ENCODE measurements at places on chromosomes 2 and 18.
A peak's percentile ranks its signal among the peaks of the same experiment; 100 is the strongest.

DNA sequence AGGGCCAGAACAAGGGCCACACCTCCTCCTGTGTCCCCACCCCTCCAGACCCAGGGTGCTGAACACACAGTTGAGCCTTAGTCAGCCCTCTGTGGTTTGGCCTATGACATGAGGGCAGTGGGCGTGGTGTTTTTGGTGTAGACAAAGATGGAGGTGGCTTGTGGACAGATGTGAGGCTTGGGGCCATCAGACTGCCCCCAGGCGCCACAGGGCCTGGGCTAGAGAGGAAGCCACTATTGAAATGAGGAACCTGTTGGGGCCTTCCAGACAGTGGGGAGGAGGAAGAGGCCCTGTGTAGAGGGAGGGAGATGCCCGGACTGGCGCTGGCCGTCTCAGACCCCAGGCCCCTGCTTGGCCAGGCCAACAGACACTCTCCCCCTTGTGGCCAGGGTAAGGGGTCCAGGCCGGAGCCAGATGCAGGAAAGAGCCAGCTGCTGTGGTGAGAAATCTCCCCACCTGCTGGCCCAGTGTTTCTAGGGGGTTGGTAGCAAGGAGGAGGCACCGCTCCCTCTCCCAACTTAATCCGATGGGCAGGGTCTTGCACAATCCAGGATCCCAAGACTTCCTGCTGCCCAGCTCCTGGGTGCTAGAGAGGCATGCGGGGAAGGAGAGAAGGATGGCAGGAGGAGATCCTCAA, 53.8 kb downstream of the SMAD7 start:
- DNase-seq, result peak; percentile 21

DNA sequence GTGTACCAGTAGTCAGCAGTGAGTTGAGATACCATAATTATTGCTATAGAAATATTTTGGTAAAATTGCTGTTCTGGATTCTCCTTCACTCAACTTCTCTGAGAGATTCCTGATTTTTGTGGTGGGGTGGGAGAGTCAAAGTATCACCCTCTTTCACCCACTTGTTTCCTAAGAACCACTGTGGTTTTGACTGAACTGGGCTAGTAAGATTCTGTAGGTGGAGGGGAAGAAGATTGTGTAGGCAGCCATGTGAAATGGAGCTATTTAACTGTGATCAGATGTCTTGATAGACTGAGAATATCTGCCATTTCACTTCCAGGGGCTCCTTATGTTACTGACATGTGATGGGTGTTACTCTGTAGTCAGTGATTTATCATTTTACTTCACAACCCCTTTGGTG, 45.3 kb downstream of the BIRC6 start:
- no peak for DNase-seq

DNA sequence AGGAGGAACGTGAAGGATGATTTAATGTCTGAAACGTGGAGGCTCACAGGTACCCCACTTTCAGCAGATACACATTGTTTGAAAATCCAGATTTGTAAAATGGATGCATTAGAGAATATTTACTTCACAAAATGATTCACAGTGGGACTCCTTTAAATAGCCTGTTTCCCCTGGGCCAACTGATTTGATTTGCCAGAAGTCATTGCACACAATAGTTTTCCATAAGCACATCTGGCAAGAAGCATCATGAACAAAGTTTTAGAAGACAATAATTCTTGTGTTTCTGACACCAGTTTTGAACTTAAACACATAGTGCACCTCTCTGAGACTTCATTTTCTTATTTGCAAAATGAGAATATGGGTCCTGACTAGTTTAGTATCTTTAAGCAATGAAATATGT, 451.4 kb upstream of the SLC14A2 start:
- DNase-seq, result peak; percentile 13

GRCh38 chr2:201699416-201699815, 972 bp upstream of the MPP4 start:
- peak; percentile 2 for DNase-seq

DNA sequence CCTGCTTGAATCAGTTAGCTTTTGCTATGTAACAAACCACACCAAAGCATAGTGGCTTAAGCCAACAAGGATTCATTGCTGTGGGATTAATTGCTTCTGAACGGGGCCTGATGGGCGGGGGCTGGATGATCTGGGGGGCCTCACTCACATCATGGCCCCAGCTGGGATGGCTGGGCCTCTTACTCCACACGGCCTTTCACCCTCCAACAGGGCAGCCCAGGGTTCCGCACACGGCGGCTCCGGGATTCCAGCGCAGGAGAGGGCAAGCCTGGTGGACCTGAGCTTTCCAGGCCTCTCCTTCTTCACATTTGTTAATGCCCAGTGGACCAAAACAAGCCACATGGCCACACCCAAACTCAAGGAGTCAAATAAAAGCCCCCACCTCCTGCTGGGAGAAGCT, 86.3 kb upstream of the PHLPP1 start:
- DNase-seq, result no peak

DNA sequence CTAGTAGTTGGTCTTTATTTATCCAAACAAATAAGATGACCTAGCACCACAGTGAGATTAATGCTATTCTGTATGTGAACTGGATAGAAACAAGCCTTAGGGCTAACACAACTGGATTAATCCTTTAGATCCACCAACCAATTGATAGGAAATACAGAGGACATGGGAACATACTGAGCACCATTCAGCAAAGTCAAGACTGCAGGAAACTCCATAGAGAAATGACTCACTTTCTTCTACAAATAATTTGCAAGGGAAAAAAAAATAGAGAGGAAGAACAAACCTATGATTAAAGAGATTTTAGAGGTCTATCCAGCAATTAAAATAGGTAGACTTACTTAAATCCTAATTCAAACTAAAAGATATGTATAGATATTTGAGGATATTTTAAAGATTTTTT, 23.9 kb downstream of the WDFY1 start:
- no peak for DNase-seq

- no peak for DNase-seq
These were observed 35.6 kb downstream of the PXDN start for GRCh38 chr2:1708476-1709334.

DNA sequence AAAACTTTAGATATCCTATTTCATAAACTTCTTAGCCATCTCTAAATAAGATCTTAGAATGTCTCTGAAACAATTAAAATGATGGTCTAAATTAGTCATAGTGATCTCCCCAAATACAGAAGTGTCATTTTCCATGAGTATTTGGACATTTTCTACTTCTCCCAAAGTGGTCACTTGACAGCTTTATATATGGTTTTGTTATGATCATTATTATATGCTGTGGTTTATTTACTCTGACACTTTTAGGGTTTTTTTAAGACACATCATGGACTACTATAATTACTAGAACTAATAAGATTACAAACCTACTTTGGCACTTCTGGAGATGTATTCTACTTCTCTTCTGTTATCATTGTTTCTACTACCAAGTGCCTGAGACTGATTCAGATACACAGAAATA, 47.1 kb downstream of the SLC25A12 start:
- DNase-seq, result no peak

GRCh38 chr2:199488772-199489400, 31.1 kb upstream of the SATB2 start:
- peak; percentile 53 for DNase-seq

- no peak for DNase-seq
These were observed 1466.1 kb downstream of the SUCLG1 start for GRCh38 chr2:82992968-82993367.

- no peak for DNase-seq
These were observed 305.4 kb upstream of the RAB6C start for GRCh38 chr2:129673847-129674711.

DNA sequence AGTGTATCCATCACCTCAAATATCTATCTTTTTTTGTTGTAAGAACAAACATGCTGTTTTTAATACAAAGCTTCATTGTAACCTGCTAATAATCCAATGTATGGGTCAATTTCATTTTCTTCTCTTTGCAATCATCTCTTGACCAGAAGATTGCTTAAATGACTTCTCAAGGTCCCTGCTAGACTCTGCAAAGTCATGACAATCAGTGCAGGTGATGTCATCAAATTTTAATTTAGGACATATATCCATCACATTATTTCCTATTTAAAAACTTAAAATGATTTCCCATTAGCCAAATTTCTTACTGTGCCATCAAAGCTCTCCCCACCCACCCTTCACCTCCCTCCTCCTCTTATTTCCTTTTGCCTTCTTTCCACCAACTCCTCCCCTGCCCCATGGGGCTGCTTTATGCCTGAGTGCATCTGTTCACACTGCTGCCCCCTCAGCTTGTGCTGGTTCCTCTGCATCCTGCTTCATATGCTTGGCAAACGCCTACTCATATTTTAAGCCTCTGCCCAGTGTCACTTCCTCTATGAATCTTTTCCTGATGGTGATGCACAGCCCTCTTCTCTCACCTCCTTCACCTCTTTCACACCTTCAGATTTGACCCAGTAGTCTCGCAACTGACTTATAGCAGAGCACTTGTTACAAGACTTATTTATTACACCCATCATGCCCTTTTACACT, 20.3 kb downstream of the PLEK start:
- no peak for DNase-seq

GRCh38 chr2:62231541-62231940, 35.6 kb downstream of the B3GNT2 start:
- no peak for DNase-seq

- no peak for DNase-seq
These were observed 90.1 kb upstream of the LGALSL start for GRCh38 chr2:64363848-64364247.

DNA sequence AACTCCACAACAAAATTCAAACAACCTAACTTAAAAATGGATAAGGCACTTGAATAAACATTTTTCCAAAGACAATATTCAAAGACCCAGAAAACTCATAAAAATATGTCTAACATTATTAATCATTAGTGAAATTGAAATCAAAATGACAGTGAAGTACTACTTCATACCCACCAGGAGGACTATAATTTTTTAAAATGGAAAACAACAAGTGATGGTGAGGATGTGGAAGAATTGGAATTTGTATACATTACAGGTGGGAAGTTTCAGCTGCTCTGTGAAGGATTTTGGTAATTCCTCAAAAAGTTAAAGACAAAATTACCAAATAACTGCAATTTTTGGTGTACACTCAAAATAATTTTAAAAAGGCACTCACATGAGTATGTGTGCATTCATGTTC, 920.0 kb downstream of the TDRD15 start:
- DNase-seq, result no peak

- no peak for DNase-seq
These were observed 281.0 kb upstream of the KYNU start for GRCh38 chr2:142596334-142597088.

GRCh38 chr18:76951456-76952247, 129.3 kb downstream of the ZNF236 start:
- no peak for DNase-seq

DNA sequence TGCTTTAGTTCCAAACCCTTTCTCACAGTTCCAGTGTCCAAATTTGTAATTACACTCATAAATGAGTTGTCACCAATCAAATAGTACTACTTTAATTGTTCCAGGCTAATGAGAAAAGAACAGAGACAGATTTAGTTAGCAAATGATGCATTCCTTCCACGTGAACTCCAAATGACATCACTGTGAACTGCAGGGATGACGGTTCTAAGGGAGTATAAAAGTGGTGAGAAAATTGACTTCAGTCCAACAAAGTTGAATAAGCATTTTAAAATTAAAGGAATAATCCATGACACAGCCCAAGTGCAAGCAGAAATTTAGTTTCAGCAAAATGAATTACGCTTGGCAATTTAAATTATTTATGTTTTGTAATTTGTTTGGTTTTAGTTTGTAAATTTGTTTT, 102.0 kb upstream of the LRATD1 start:
- DNase-seq, result peak; percentile 16

- DNase-seq, result peak; percentile 8
These were observed 153.8 kb downstream of the MAP2 start for GRCh38 chr2:209577376-209578357.

DNA sequence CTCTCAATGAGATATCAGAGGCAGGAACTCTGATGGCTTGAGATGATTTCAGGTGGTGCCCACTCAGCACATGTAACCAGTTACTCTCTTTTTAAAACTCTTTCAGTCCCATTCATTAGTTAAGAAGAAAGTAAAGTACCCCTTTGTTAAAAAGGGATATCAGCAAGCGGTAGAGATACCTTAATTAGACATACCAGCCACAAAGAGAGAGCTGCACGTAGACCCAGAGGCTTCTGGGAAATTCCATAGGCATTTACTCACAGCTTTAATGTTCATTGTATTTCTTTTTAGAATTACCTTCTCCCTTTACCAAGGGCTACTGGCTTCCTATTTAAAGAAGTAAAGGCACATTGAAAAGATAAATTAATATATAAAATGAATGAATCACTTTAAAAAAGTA, 63.3 kb downstream of the LYPD6B start:
- DNase-seq, result no peak

DNA sequence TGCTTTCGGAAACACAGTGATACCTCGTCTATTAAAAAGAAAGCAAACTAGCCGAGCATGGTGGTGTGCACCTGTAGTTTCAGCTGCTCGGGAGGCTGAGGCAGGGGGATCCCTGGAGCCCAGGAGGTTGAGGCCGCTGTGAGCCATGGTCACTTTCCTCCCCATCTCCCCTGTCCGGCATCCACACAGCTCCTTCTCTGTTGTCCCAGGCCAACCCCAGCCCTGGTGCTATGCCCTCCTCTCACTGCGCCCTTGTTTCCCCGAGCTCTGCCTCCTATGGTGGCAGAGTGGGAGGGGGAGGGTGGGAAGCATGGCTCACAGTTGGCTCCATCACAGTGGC, 15.4 kb downstream of the RTP5 start:
- no peak for DNase-seq

- DNase-seq, result no peak
These were observed 55.4 kb downstream of the POLR1A start for GRCh38 chr2:86050301-86050700.

DNA sequence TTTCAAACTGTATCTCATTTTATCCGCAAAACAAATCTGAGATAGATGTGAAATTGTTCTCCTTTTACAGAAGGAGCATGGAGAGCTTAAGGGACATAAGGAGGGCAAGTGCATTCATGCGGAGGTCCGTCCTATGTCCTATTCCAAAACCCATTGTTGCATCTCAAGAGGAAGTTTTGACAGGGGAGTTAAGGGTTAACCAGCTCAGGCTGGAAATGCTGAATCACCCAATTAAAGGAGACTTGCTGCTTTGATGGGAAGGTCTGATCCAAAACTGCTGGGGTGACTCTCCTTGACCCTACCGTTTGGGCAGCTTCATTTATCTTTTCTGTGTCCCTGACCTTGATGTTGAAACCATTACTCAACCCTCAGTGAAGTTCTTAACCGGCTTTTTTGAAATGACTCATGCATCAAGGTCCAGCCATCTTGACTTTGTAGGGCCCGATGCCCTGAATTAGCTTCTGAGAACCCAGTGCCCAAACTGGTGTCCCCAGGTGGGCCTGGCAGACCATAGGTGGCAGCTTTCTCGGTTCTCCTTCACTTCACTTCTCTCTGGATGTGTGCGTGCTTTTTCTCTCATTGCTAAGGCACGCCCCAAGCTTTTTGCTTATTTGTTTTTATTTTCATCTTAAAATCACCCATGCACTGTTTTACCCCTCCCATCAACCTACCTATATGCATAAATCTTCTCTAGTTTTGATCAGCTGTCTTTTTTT, 15.9 kb upstream of the TXNDC2 start:
- DNase-seq, result peak; percentile 75

DNA sequence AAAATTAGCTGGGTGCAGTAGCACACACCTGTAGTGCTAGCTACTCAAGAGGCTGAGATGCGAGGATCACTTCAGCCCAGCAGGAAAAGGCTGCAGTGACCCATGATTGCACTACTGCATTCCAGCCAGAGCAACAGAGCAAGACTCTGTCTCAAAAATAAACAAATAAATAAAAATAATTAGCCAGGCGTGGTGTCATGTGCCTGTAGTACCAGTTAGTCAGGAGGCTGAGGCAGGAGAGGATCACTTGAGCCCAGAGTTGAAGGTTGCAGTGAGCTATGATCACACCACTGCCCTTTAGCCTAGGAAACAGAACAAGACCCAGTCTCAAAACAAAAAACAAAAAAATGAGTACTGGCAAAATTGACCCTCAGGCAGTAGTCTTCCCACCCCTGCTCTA, 61.9 kb upstream of the PPP1CB start:
- no peak for DNase-seq

All from AG10803 (cell line).